ENCODE measurements at places on chromosomes 1 and 21. TPM values are rescaled to one million over a fixed set of nuclear protein-coding genes. Genes with fewer than 3 reads are reported as not detected.

DDAH1 gene
- total RNA-seq = 5.5 TPM

MANEAL gene
- 0.93 TPM for total RNA-seq

OR6K6 gene
- total RNA-seq = not detected

GUCA2B gene
- total RNA-seq = not detected

ZBTB7B gene
- 67.2 TPM for total RNA-seq

RABGGTB gene
- total RNA-seq = 79.1 TPM

KTI12 gene
- total RNA-seq = 10.9 TPM

ARHGAP30 gene
- total RNA-seq = 0.19 TPM

P3R3URF gene
- total RNA-seq = not detected

All from airway epithelial cell (primary cell).